K562 (cell line): ENCODE measurements at places on chromosomes 3 and 15. TPM values are rescaled to one million over a fixed set of nuclear protein-coding genes. Genes with fewer than 3 reads are reported as not detected.

Gene TEX55
- not detected in 2 replicates for total RNA-seq

GRCh38 chr3:58353722-58354553 lies 21.2 kb downstream of the PXK start:
- no peaks in the 10 kb centered on the region for H3K36me3 ChIP-seq
- no peak overlapping the region for H3K4me3 ChIP-seq
- H3K27ac ChIP-seq, result no peak overlapping the region
- no peaks in the 10 kb centered on the region; the same call in 1 of the 2 replicates for H3K4me1 ChIP-seq
- H3K27me3 ChIP-seq, result no peaks in the 10 kb centered on the region

Gene CELF6
- total RNA-seq, result not detected in 2 replicates

Gene SPSB4
- total RNA-seq, result 0.07 TPM in 1 of 2 replicates, not detected in the other

DNA sequence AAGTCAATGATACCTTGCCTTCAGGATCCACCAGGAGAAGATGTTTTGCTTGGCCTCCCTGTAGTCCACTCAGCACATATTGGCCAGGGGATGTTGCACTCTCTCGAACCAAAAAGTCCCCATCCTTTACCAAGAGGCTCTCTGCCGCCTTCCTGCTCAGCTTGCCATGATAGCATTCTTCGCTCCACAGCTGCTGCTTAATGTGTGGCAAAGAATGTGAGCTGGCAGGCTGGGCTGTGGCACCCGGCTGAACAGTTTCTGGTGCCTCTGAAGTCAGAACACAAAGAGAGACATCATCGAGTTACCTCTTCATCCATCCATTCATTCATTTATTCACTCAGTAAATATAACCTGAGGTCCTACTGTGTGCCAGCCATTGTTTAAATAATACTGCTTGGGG lies 23.9 kb upstream of the CEP152 start:
- no peaks in the 10 kb centered on the region for H3K27me3 ChIP-seq
- H3K4me3 ChIP-seq, result no peak overlapping the region
- no peaks in the 10 kb centered on the region for H3K4me1 ChIP-seq
- no peak for DNase-seq

DNA sequence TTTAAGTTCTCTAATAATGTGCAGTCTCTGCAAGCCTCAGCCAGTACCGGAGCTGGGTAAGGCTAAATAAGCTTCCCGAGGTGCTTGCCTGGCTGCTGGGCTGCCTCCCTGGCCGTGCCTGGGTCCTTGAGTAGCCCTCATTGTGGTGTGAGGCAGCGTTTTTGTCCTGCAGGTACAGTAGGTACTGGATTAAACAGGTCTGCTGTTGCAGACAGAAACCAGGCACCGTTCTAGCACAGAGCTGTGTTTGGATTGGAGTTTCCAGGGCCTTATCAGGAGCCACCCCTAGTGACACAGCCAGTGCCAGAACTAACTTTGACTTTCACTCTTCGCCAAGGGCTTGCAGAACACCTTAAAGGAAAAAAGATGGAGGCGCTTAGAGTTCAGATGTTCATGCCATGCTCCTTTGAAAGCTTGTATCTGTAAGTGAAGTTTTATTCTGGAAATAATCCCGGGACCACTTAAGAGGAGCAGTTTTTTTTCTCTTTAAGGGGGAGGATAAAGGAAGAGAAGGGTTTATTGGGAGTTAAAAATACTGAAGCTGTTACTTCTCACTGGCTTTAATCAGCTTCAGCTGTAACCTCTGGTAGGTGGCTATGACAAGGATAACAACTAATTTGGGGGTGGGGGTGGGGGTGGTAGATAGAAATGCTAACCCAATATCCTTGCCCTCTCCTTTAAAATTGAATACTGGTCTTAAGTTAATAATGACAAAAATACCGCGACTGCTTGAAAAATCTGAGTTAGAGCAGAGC lies 126.8 kb downstream of the MITF start:
- H3K4me1 ChIP-seq, result peaks cover 3% of the 10 kb centered on the region; the same call in 1 of the 2 replicates
- H3K27me3 ChIP-seq, result no peaks in the 10 kb centered on the region
- peak; percentile 53 for DNase-seq
- H3K36me3 ChIP-seq, result no peaks in the 10 kb centered on the region

DNA sequence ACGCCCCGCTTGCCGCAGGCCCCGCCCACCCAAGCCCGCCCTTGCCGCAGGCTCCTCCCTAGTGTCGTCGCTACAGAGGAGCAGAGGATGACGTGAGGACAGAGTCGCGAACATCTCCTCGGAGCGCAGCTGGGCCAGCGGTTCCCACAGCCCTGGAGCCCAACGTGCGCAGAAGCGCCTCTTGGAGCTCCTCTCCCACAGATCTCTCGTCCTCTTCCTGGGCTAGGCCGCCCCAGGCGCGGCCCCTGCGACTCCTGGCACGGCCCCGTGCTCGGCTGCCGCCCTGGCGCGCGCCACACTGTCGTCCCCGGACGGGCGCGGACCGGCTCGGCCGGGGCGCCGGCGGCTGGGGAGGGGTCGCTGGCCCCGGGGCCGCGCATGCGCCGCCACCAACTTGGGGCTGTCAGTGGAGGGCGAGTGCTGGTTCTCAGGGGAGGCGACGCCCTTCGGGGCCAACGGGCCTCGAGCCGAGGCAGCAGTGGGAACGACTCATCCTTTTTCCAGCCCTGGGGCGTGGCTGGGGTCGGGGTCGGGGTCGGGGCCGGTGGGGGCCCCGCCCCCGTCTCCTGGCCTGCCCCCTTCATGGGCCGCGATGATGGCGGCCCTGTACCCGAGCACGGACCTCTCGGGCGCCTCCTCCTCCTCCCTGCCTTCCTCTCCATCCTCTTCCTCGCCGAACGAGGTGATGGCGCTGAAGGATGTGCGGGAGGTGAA lies at the start of gene TRPC1:
TRPC1 (plus strand) TSS at position 67 of the 714 bp plus-strand sequence; CDS start at position 593, 526 bp downstream.
- no peaks in the 10 kb centered on the region for H3K27me3 ChIP-seq
- H3K27ac ChIP-seq, result peak within 1 kb of the TSS; percentile 89
- peak within 1 kb of the TSS; percentile 90 for H3K4me3 ChIP-seq
- peaks cover 11% of the 10 kb centered on the region for H3K4me1 ChIP-seq
- no peaks in the 10 kb centered on the region for H3K36me3 ChIP-seq
- peak; percentile 95 for DNase-seq

Gene MAP1A
- total RNA-seq, result 18.6 and 20.3 TPM in 2 replicates

GRCh38 chr3:15787526-15787925 lies 10.3 kb downstream of the ANKRD28 start:
- no peak for DNase-seq
- H3K36me3 ChIP-seq, result peaks cover 13% of the 10 kb centered on the region; the same call in 2 of the 3 replicates
- H3K4me3 ChIP-seq, result no peak overlapping the region
- H3K4me1 ChIP-seq, result peaks cover 10% of the 10 kb centered on the region

GRCh38 chr3:127848131-127849129 lies 26.1 kb upstream of the MGLL start:
- no peaks in the 10 kb centered on the region for H3K4me1 ChIP-seq
- no peak overlapping the region for H3K27ac ChIP-seq
- H3K36me3 ChIP-seq, result no peaks in the 10 kb centered on the region
- H3K27me3 ChIP-seq, result peaks cover 8% of the 10 kb centered on the region; the same call in 2 of the 3 replicates
- no peak overlapping the region for H3K4me3 ChIP-seq

GRCh38 chr3:63976161-63976871 lies 47.0 kb downstream of the PSMD6 start:
- H3K4me1 ChIP-seq, result no peaks in the 10 kb centered on the region
- H3K36me3 ChIP-seq, result peaks cover 20% of the 10 kb centered on the region
- H3K27me3 ChIP-seq, result no peaks in the 10 kb centered on the region
- no peak for DNase-seq

GRCh38 chr3:131807822-131808221 lies 227.0 kb downstream of the CPNE4 start:
- H3K36me3 ChIP-seq, result no peaks in the 10 kb centered on the region
- no peak overlapping the region for H3K4me3 ChIP-seq
- no peak overlapping the region for H3K27ac ChIP-seq
- no peaks in the 10 kb centered on the region for H3K4me1 ChIP-seq

DNA sequence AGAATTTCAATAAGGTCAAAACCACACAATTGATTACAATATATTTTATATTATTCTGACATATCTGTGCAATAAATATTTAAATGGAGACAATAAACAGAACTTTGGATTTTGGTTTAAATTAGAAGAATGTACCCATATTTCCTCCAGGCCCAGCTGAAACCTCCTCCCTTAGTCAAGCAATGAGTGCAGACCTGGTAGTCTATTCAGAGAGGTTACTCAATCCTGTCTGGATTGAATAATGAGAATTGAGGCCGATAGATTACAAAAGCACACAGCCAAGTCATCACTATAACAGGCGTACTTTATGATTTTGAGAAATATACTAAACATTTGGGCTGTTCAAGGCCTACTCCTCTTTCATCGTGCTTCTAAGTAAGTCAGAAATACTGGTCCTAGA lies 114.5 kb upstream of the STRIT1 start:
- DNase-seq, result no peak
- H3K4me3 ChIP-seq, result no peak overlapping the region
- H3K4me1 ChIP-seq, result no peaks in the 10 kb centered on the region
- H3K27me3 ChIP-seq, result no peaks in the 10 kb centered on the region

DNA sequence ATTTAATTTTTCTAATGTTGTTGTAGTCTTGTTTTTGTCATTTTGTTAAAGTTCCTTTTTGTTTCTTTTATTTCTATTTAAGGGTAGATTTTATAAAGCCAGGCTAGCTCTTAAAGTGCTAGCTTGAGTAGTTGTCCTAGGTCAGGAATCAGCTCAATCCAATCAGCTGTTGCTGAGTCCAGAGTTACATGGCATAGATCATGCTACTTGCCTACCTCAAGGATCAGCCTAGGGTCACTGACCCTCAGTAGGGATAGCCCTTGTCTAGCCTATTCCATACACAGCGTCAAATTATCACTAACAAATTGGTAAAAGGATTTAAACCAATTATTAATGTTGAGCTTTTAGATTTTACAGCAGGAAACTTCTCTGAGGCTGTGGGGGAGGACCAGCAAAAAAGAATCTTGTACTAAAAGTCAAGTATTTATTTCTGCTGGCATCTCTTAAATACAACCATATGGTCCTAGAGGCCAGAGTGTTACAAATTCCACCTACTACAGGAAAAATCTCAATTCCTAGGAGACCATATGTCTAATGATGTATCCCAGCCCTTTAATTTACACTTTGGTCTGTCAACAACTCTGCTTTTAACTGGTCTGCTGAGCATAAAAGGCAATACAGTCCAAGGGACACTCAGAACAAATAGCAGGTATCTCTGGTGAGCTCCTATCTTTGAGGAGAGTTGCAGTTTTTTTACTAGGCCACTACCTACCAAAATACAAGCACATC lies 138.3 kb upstream of the PTPRG start:
- no peaks in the 10 kb centered on the region for H3K4me1 ChIP-seq
- DNase-seq, result no peak
- no peak overlapping the region for H3K4me3 ChIP-seq
- no peaks in the 10 kb centered on the region for H3K27me3 ChIP-seq
- no peaks in the 10 kb centered on the region for H3K36me3 ChIP-seq

- no peak overlapping the region for H3K27ac ChIP-seq
- no peak for DNase-seq
- no peaks in the 10 kb centered on the region for H3K27me3 ChIP-seq
- H3K36me3 ChIP-seq, result no peaks in the 10 kb centered on the region
- H3K4me1 ChIP-seq, result no peaks in the 10 kb centered on the region
Measured at GRCh38 chr3:171058058-171058457, 31.5 kb upstream of the SLC2A2 start.

Gene STRIT1
- not detected in 2 replicates for total RNA-seq

- no peak overlapping the region for H3K4me3 ChIP-seq
- peaks cover 2% of the 10 kb centered on the region; the same call in 1 of the 3 replicates for H3K27me3 ChIP-seq
- no peak overlapping the region for H3K27ac ChIP-seq
- no peaks in the 10 kb centered on the region for H3K4me1 ChIP-seq
Measured at GRCh38 chr3:127769284-127770081, 52.8 kb downstream of the MGLL start.

GRCh38 chr3:151228666-151229040 lies 25.6 kb upstream of the GPR171 start:
- peaks cover 5% of the 10 kb centered on the region for H3K27me3 ChIP-seq
- no peaks in the 10 kb centered on the region for H3K36me3 ChIP-seq
- H3K4me1 ChIP-seq, result no peaks in the 10 kb centered on the region
- H3K27ac ChIP-seq, result no peak overlapping the region
- no peak overlapping the region for H3K4me3 ChIP-seq

Gene XCR1
- total RNA-seq, result not detected in 2 replicates

DNA sequence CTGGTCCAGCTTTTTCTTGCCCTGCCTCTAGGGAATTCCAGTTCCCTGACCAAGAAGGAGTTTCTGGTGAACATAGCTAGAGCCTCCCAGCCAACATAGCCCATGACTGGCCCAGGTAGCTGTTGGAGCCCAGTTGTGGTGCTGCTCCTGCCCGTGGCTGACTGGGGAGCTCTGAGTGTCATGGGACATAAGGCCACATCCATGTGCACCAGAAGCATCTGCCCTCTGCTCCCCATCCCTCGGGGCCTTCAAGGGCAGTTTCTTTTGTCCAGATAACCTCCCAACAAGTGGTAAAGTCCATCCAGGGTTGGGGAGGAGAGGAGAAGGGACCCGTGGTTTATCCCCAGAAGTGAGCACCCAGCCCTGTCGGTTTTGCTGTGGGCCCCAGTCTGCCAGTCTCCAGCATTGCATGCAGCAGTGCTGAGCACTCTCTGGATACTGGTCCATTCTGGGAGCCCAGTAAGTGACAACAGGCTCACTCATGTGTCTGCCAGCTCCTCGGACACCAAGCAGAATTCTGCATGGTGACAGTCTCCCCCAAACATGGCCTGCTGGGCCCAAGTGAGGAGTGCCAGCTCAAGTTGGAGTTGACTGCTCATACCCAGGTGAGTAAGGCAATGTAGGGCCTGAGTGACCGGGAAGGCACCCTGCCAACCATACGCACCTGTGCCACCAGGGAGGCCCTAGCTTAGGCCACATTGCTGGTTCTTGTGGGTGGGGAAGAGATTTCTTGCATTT lies 28.8 kb downstream of the ACAA1 start:
- no peaks in the 10 kb centered on the region for H3K4me1 ChIP-seq
- no peak for DNase-seq

GRCh38 chr3:140403608-140404007 lies 274.3 kb upstream of the TRIM42 start:
- no peaks in the 10 kb centered on the region for H3K4me1 ChIP-seq
- H3K4me3 ChIP-seq, result no peak overlapping the region
- no peak overlapping the region for H3K27ac ChIP-seq
- no peaks in the 10 kb centered on the region; the same call in 2 of the 3 replicates for H3K27me3 ChIP-seq
- H3K36me3 ChIP-seq, result no peaks in the 10 kb centered on the region
- DNase-seq, result no peak
